ENCODE measurements at places on chromosomes 6 and 20.

GRCh38 chr6:82178077-82178758, 69.3 kb downstream of the IBTK start:
- no peak for DNase-seq

DNA sequence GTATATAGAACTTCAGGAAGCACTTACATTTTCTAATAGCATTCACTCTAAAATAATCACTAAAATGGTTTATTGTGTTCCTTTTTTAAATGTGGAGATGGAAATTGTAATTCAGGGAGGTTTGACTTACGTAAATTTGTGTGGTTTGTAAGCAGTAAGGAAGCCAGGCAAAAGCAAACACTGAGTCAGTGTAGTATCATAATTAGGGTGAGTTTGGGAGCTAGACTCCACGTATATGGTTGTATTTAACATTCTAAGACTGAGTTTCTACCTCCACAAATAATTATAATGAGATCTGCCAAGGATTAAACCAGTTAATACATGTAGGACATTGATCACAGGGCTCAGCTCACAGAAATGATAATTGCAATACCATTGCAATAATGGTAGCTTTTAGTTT, 425.5 kb downstream of the CBLN4 start:
- no peak for DNase-seq

DNA sequence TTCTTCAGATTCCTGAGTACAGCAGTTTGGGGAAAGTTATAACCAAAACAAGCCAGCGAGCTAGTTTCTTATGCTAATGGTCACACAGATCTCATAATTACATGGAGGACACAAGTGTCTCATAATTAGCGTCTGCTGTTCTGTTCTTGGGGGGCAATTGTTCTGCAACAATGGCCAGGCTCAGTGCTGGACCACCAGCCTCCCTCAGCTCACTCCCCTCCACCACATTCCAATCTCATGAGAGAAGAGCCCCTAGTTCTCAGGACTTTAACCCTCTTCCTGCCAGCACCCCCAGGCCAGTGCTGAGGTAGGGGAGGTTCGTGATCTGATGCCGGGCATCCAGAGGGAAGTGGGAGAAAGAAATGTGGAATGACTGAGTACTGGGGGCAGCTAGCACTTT, 20.2 kb upstream of the TOX2 start:
- DNase-seq, result no peak

GRCh38 chr20:33191484-33191883, 23.5 kb downstream of the BPIFA2 start:
- no peak for DNase-seq

- DNase-seq, result no peak
Observed at GRCh38 chr6:12132351-12133222, 120.5 kb downstream of the HIVEP1 start.

- no peak for DNase-seq
Observed at GRCh38 chr6:148747471-148748165, 788 bp downstream of the UST start.

DNA sequence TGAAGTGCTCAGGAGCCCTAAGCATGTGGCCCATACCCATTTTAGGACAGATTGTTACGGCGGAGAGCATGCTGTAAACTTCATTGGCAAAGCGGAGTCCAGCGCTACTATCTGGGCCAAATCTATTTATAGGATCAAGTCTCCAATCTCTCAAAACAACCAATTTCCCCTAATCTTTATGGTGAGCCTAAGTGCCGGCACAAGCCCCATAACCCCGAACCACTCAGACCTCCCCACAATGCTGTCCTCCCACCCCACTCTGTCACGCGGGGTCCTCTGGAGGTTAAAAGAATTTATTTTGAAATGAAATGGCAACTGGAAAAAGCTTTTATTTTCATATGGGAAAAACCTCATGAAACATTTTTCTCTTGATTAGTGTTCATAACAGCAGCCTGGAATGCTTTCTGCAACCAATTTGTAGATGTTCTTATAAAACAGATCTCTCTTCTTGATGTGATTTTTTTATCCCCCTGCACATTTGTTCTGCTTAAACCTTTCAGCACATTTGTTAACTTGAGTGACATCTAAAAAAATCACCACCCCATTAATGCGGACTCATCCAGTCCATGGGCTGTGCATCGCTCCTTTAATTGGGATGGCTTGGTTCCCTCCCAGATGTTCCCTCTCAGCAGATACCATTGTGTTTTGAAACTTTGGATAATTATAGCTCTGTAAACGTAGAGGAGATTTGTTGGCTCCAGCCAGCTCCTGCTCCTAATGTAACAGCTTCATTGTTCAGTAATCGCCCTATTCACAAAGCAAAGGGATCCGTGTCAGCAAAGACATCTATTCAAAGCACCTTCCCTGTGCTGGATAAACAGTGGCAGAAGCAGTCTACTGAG, 323.6 kb downstream of the CD83 start:
- DNase-seq, result no peak

DNA sequence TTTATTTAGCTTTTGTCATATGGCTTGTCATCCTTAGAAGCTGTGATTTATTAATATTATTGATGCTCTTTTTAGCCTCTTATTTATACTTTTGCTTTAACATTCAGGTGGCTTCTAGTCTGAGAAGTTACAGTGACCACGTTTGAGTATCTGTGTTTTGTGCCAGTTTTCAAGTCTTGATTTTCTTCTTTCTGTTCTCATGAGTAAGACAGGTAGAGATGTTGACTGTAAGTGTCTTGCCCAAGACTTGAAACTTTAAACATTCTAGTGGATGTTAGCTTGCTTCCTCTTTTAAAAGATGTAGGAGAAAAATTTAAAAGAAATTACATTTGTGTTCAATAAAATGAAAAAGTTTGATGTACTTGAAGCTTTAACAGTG, 122.6 kb downstream of the LRRC1 start:
- DNase-seq, result no peak

DNA sequence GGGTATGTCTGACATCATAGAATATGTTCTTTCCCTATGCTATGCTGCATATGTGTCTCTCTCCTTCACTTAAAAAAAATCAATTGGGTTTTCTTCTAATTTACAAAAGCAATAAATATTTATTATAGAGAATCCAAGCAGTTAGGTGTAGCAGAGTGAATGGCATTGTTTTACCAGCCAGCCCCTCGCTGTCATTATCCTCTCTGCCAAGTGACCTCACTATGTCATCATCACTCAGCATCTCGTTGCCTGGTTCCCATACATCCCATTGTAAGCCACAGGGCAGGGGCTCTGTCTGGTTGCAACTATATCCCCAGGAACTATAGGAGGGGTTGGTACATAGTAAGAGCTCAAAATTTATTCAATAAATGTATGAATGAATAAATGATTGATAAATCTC, 31.3 kb downstream of the KIAA0319 start:
- no peak for DNase-seq

- no peak for DNase-seq
Observed at GRCh38 chr6:148746363-148747144, at the start of gene UST. Gene UST, plus strand, starts transcription at chr6:148747030. Its CDS starts 401 bp downstream, at chr6:148747431.

DNA sequence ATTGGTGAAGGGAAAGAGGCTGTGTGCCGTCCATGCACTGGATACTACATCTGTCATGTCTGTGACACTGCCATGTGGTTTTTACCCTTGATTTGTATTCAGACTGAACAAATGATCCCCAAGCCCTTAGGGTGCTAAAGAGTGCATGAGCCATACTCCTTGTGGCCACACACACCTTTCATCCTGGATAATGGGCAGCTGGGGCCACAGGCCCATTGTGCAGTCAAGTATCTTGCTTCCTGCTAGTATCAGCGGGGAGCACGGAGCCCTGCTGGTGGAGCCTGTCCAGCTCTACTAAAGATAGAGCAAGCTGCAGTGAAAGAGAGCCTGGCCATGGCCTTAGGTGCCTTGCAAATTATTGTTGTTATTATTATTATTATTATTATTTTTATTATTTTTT, 75.1 kb downstream of the SLX4IP start:
- no peak for DNase-seq

DNA sequence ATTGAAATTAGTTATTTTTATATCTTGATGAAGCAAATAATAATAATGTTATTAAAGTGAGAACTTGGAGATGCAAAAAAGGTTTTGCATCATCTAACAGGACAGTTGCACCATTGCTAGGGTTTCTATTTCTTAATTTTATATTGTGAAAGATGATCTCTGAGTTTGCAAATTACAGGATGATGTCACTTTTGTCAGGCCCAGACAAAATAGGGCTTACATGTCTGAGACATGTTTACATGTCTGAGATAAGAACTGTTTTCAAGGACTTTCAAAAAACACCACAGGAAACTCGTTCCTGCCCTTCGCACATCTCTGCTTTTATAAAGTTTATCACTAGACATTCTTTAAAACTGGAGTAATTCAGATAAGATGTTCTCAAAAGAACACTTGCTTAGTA, 1075.8 kb upstream of the MANEA start:
- no peak for DNase-seq

GRCh38 chr20:21820688-21821087, 115.2 kb downstream of the PAX1 start:
- no peak for DNase-seq

GRCh38 chr20:3101737-3102574, 17.4 kb upstream of the AVP start:
- no peak for DNase-seq

GRCh38 chr20:46013829-46014516, 5.3 kb downstream of the MMP9 start:
- DNase-seq, result no peak

- DNase-seq, result no peak
Observed at GRCh38 chr6:81759782-81760181, 7.3 kb upstream of the TENT5A start.
